Neural progenitor cell (in vitro differentiated cells): ENCODE measurements at places on chromosomes 4 and X. TPM values are rescaled to one million over a fixed set of nuclear protein-coding genes. Genes with fewer than 3 reads are reported as not detected.

Gene WNK3
- total RNA-seq: 36.1 and 50.2 TPM in 2 replicates

Gene PCYT1B
- 33.9 and 39.1 TPM in 2 replicates for total RNA-seq

Gene MAGIX
- total RNA-seq: 1.4 and 1.5 TPM in 2 replicates

GRCh38 chr4:48409203-48409602 is 67.9 kb downstream of the SLAIN2 start:
- no peak for DNase-seq

GRCh38 chr4:124790471-124790870 is 77.9 kb upstream of the ANKRD50 start:
- DNase-seq: no peak
